ENCODE measurements at places on chromosomes 2 and 18. TPM values are rescaled to one million over a fixed set of nuclear protein-coding genes. Genes with fewer than 3 reads are reported as not detected.

- peaks cover 6% of the 10 kb centered on the region for H3K27me3 ChIP-seq
- H3K4me1 ChIP-seq: no peaks in the 10 kb centered on the region
- no peak for DNase-seq
- no peak overlapping the region for H3K4me3 ChIP-seq
- no peaks in the 10 kb centered on the region for H3K36me3 ChIP-seq
Observed at GRCh38 chr2:201925056-201925455, 108.6 kb upstream of the FZD7 start.

GRCh38 chr18:79699653-79700052 lies 20.1 kb downstream of the CTDP1 start:
- DNase-seq: no peak

DNA sequence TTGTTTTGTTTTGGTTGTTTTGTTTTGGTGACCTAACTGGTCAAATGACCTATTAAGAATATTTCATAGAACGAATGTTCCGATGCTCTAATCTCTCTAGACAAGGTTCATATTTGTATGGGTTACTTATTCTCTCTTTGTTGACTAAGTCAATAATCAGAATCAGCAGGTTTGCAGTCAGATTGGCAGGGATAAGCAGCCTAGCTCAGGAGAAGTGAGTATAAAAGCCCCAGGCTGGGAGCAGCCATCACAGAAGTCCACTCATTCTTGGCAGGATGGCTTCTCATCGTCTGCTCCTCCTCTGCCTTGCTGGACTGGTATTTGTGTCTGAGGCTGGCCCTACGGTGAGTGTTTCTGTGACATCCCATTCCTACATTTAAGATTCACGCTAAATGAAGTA lies at the start of gene TTR:
Gene TTR (plus strand): TSS at position 250 of the 400 bp plus-strand sequence. CDS start 26 bp downstream, at position 276.
- H3K36me3 ChIP-seq: no peaks in the 10 kb centered on the region
- H3K4me1 ChIP-seq: no peaks in the 10 kb centered on the region
- H3K4me3 ChIP-seq: no peak within 1 kb of the TSS

DNA sequence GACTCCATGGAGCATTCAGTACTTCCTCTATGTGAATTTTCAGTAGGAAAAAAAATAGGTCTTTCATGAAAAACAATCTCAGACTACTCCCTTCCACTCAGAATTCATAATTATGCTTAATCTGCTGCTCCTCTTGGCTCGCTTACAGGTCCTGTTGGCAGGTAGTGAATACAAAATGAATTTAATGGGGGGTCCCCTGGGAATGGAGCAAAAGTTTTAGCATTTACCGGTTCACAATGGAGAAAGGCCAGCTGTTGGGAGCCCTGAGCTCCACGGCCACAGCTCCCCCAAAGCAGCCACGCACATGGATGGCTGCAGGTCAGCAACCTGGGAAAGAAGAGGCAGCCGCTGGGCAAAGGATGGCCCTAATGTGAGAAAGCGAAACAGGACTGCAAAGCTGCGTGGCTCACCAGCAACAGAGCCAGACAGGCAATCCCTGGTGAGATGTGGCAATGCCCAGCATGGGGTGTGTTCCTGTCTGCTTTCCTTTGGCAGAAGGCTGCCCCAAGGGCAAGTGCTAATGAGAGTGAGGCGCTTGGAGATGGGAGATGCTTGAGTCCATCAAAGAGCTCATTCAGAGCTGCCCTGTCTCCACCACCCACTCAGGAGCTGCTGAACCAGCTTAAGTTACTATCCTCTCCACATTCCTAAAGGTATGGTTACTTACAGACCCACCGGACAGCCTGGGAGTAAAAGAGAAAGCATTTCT lies 447.4 kb downstream of the EPHA4 start:
- H3K4me1 ChIP-seq: no peaks in the 10 kb centered on the region
- H3K4me3 ChIP-seq: no peak overlapping the region
- DNase-seq: no peak
- H3K36me3 ChIP-seq: no peaks in the 10 kb centered on the region

- H3K4me3 ChIP-seq: no peak overlapping the region
- peaks cover 11% of the 10 kb centered on the region for H3K36me3 ChIP-seq
- H3K27ac ChIP-seq: no peak overlapping the region
- no peaks in the 10 kb centered on the region for H3K27me3 ChIP-seq
- H3K4me1 ChIP-seq: no peaks in the 10 kb centered on the region
Observed at GRCh38 chr18:35671966-35672603, 90.5 kb downstream of the GALNT1 start.

DNA sequence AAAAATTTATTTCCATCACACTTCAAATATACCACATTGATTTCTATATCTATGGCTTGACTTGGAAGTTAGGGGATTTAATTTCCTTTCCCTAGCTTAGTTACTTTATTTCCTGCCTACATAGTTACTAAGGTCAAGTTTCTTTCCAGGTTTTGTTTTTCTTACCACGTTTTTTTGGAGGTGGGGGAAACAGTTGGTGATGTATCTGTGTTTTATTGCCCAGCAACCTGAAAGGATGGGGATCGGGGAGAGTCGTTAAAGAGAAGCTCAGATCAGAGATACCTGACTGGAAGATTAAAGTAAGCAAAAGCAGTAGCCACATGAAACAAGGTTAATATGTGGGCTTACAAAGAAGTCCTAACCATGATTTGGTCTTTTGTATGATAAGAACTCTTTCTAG lies 127.8 kb downstream of the OSBPL6 start:
- no peaks in the 10 kb centered on the region for H3K36me3 ChIP-seq
- H3K4me1 ChIP-seq: no peaks in the 10 kb centered on the region
- no peak for DNase-seq
- no peak overlapping the region for H3K4me3 ChIP-seq

DNA sequence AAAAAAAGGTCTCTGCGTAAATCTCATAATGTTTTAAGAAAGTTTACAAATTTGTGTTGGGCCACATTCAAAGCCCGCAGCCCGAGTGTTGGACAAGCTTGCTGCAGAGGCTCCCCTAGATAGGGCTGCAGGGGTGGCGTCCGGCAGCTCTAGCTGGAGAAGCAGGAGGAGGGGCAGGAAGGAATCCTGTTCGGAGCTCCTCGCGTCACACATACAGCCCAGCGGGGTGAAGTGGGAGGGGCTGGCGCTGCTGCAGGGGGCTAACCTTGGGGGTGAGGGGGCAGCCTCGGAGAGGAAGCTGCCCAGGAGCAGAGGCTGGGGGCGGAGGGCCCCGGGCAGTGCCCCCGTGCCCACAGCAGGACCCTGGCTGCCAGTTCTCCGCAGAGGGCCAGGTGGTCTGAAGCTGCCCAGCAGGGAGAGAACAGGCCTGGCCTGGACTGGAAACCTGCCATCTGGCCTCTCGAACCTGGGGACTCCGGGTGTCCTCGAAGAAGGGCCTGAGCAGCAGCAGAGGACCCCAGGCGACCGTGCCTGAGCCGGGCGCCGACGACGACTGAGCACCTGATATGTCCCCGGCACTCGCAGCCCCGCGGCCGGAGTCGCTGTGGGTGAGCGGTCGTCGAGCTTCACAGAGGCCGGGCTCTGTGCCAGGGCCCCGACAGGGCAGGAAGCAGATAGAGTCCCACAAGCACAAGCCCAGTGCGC lies 2.6 kb upstream of the GPR35 start:
- H3K4me3 ChIP-seq: no peak overlapping the region
- peaks cover 75% of the 10 kb centered on the region for H3K4me1 ChIP-seq
- no peaks in the 10 kb centered on the region for H3K27me3 ChIP-seq
- no peak for DNase-seq

The MBP gene
- total RNA-seq: 94.7 TPM

The SETBP1 gene
- total RNA-seq: 30.3 TPM

The B3GNT7 gene
- 0.47 TPM for total RNA-seq

The KIDINS220 gene
- 28.9 TPM for total RNA-seq

GRCh38 chr18:3782901-3783300 lies 332.9 kb downstream of the TGIF1 start:
- H3K4me1 ChIP-seq: no peaks in the 10 kb centered on the region
- H3K27me3 ChIP-seq: peaks cover 7% of the 10 kb centered on the region
- no peak for DNase-seq
- no peaks in the 10 kb centered on the region for H3K36me3 ChIP-seq
- H3K27ac ChIP-seq: no peak overlapping the region
- no peak overlapping the region for H3K4me3 ChIP-seq

GRCh38 chr18:26003356-26003755 lies 87.1 kb downstream of the SS18 start:
- H3K27ac ChIP-seq: no peak overlapping the region
- H3K27me3 ChIP-seq: no peaks in the 10 kb centered on the region
- DNase-seq: no peak
- H3K36me3 ChIP-seq: no peaks in the 10 kb centered on the region
- H3K4me3 ChIP-seq: no peak overlapping the region
- H3K4me1 ChIP-seq: no peaks in the 10 kb centered on the region

The RGPD4 gene
- total RNA-seq: 0.54 TPM

The GKN1 gene
- not detected for total RNA-seq

The PLGLB1 gene
- 4.4 TPM for total RNA-seq

- no peaks in the 10 kb centered on the region for H3K27me3 ChIP-seq
- H3K4me3 ChIP-seq: no peak overlapping the region
- H3K36me3 ChIP-seq: peaks cover 15% of the 10 kb centered on the region
- H3K4me1 ChIP-seq: peaks cover 21% of the 10 kb centered on the region
- no peak for DNase-seq
Observed at GRCh38 chr18:62777814-62778213, 62.5 kb downstream of the PHLPP1 start.

DNA sequence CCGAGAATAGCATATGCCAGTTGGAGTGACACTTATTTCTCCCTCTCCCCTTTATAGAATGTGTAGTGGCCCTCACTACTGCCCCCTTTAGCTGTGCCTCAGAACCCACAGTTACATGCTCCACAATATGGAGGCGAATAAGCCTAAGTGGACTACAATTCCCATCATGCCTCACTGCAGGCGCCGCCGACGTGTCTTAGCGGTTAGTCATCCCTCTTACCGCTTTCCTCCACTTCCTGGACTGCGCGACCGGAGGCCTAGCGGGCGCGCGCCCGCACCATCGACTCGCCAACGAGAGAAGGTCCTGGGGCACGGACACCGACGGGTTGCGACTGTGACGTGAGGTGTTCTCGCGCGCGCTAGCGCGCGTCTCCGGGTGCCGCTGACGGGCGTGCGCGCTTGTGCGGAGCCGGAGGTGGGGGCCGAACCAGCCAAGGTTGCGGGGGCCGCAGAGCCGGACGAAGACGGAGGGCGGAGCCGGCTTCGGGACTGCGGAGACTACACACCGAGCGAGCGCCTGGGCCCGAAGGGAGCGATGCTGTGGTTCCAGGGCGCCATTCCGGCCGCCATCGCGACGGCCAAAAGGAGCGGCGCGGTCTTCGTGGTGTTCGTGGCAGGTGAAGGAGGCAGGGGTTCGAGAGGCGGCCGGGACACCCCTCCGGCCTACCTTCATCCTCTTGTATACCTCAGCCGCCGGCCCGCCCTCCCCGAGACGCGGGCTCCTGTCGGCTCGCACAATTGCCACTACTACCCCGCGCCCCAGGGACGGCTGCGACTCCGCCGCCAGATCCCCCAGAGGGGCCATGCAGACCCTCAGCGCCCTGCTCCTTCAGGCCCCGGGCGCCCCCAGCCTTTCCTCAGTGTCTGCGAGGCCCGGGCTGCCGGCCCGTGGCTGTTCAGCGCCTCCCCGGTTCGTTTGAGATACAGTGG lies at the start of gene UBXN4:
Gene UBXN4 (plus strand): TSS at position 461 of the 930 bp plus-strand sequence. CDS start 75 bp downstream, at position 536.
- H3K4me1 ChIP-seq: peaks cover 30% of the 10 kb centered on the region
- peaks cover 23% of the 10 kb centered on the region for H3K36me3 ChIP-seq
- peak within 1 kb of the TSS; percentile 99 for H3K27ac ChIP-seq
- peak within 1 kb of the TSS; percentile 89 for H3K4me3 ChIP-seq
- no peaks in the 10 kb centered on the region for H3K27me3 ChIP-seq

The ALPG gene
- total RNA-seq: not detected

The CCDC121 gene
- total RNA-seq: 1.5 TPM

The CGREF1 gene
- 1.1 TPM for total RNA-seq

DNA sequence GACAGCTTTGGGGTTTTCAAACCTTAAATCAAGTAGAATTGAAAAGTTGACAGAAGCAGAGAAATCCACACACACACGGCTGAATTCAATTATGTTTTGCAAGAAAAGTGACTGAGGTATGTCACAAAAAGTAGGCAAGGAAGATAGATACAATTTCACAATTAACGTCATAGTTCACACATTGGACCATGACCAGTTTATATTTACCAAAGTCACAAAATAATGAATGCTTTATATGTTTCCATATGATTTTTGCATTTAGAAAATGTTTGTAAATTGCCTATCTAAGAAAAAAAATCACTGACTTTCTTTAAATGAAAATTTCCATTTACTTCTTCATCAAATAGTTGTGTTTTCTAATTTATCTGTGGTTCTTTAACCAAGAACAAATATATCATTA lies 29.4 kb upstream of the ZNF516 start:
- peaks cover 34% of the 10 kb centered on the region for H3K27me3 ChIP-seq
- no peak overlapping the region for H3K27ac ChIP-seq
- no peak overlapping the region for H3K4me3 ChIP-seq
- H3K36me3 ChIP-seq: no peaks in the 10 kb centered on the region
- peaks cover 6% of the 10 kb centered on the region for H3K4me1 ChIP-seq
- no peak for DNase-seq

- no peaks in the 10 kb centered on the region for H3K36me3 ChIP-seq
- no peaks in the 10 kb centered on the region for H3K27me3 ChIP-seq
- no peak overlapping the region for H3K27ac ChIP-seq
- peak overlapping the region; percentile 5 for H3K4me3 ChIP-seq
- no peak for DNase-seq
Observed at GRCh38 chr2:16302431-16303272, 362.3 kb downstream of the MYCN start.

GRCh38 chr18:74116633-74117554 lies 30.7 kb downstream of the FBXO15 start:
- no peaks in the 10 kb centered on the region for H3K36me3 ChIP-seq
- no peak overlapping the region for H3K27ac ChIP-seq
- no peaks in the 10 kb centered on the region for H3K4me1 ChIP-seq
- H3K4me3 ChIP-seq: no peak overlapping the region

GRCh38 chr2:231662028-231662810 lies 46.1 kb upstream of the PTMA start:
- H3K27me3 ChIP-seq: no peaks in the 10 kb centered on the region
- DNase-seq: peak; percentile 97
- peaks cover 15% of the 10 kb centered on the region for H3K4me1 ChIP-seq
- peaks cover 2% of the 10 kb centered on the region for H3K36me3 ChIP-seq
- H3K4me3 ChIP-seq: peak overlapping the region; percentile 69

The APCDD1 gene
- total RNA-seq: not detected

- no peaks in the 10 kb centered on the region for H3K36me3 ChIP-seq
- no peaks in the 10 kb centered on the region for H3K4me1 ChIP-seq
- no peak overlapping the region for H3K4me3 ChIP-seq
- no peak for DNase-seq
- no peak overlapping the region for H3K27ac ChIP-seq
Observed at GRCh38 chr18:37560003-37560402, 5.6 kb downstream of the CELF4 start.

DNA sequence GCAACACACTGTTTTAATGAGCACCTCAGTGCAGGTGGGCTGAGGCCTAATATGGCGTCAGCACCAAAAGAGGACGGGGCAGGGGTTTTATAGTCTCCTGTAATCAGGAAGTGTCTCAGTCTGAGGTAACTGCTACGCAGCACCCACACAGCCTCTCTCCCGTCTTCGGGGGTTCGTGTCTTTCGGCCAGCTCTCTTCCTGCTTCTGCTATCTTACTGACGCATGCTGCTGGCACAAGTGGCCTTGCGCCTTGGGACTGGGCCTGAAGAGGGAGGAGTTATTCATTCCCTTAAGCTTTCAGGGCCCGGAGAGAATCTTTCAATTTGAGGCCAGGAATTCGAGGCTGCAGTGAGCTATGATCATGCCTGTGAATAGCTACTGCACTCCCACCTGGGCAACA lies 14.5 kb upstream of the PAPOLG start:
- no peak overlapping the region for H3K4me3 ChIP-seq
- peaks cover 16% of the 10 kb centered on the region for H3K4me1 ChIP-seq
- no peak overlapping the region for H3K27ac ChIP-seq
- no peaks in the 10 kb centered on the region for H3K36me3 ChIP-seq
- peaks cover 23% of the 10 kb centered on the region for H3K27me3 ChIP-seq

GRCh38 chr2:144770616-144771230 lies 250.8 kb upstream of the ZEB2 start:
- no peak overlapping the region for H3K27ac ChIP-seq
- no peaks in the 10 kb centered on the region for H3K4me1 ChIP-seq
- DNase-seq: no peak
- no peak overlapping the region for H3K4me3 ChIP-seq
- peaks cover 21% of the 10 kb centered on the region for H3K27me3 ChIP-seq

The TBC1D8 gene
- total RNA-seq: 0.12 TPM

Measured in activated CD8-positive, alpha-beta memory T cell treated with anti-CD3 and anti-CD28 coated beads, Interleukin-2, amount 10 ng/mL, durations not matched to agents 7 days and 5 days (primary cell).